ENCODE measurements at places on chromosomes 2 and 18.

GRCh38 chr18:69755041-69755440 is 192.6 kb downstream of the CD226 start:
- DNase-seq = no peak

- no peak for DNase-seq
These were observed 36.5 kb upstream of the CCDC93 start for GRCh38 chr2:118050386-118050785.

DNA sequence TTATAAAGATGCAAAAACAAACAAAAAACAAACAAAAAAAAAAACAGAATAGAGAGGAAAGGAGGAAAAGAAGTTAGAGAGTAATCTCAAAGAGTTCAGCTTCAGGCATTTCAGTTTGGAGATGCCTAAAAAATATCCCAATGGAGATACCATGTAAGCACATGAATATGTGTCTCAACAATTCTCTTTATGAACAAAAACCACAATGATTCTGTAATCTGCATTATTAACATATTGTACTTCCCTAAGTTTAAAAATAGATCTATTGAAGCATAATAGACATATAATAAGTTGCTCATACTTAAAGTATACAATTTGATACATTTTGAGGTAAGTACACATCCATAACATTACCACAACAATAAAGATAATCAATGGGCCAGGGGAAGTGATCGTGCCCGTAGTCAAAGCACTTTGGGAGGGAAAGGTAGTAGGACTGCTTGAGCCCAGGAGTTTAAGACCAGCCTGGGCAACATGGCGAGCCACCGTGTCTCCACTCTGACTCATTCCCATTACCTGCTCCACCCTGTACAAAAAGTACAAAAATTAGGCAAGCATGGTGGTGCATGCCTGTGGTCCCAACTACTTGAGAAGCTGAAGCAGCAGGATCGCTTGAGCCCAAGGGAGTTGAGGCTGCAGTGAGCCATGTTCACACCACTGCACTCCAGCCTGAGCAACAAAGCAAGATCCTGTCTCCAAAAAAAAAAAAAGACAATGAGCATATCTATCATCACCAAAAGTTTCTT is 158.9 kb downstream of the ATAD2B start:
- no peak for DNase-seq

DNA sequence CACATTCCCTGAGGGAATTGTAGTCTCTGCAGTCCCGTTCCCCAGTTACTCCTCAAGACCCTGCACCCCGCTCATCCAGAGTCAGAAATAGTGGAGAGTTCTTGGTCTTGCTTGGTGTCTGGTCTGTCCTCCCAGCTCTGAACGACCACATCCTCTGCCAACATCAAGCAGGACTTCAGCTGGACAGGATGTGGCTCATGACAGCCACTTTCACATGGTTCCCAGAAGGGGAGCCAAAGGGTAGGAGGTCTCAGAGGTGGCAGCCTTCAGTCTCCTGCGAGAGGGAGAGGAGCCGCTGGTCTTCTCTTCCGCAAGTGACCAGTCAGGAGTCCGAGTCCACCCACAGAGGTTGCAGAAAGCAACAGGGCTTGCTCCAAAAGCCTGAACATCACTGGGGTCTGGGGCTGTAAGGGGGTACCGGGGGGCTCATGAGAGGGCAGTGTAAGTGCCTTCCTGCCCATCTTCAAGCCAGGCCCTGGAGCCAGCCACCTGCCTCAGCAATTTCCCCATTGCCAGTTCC is 29.8 kb downstream of the B3GNT7 start:
- DNase-seq = no peak

DNA sequence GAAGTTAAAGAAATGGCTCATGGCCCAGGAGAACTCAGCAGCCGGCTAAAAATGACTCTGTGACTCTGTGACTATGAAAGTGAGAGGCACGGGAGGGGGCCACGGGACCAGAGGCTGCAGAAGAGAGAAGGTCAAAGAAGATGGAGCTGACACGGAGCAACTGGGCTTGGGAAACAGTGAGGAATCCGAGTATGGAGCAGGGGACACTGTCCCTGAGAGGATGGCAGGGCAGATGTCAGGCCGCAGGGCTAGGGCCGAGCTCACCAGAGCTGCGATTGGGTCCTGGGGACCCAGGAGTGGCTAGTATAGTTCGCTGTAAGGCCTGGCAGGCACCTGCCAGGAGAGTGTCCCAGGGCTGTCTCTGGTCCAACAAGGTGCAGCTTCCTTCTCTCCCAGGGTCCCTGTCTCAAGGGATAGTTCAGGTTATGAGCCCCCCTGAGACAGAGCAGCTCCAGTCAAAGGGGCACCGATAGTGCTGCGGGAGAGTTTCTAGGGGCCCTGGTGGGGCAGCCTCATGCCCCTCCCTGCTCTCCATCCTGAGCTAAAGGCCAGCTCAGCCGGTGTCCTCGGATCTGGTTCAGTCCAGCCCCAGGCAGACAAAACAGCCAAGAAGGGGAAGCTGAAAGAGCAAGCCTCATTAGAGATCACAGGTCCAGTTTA is 42.7 kb downstream of the CIB4 start:
- no peak for DNase-seq

DNA sequence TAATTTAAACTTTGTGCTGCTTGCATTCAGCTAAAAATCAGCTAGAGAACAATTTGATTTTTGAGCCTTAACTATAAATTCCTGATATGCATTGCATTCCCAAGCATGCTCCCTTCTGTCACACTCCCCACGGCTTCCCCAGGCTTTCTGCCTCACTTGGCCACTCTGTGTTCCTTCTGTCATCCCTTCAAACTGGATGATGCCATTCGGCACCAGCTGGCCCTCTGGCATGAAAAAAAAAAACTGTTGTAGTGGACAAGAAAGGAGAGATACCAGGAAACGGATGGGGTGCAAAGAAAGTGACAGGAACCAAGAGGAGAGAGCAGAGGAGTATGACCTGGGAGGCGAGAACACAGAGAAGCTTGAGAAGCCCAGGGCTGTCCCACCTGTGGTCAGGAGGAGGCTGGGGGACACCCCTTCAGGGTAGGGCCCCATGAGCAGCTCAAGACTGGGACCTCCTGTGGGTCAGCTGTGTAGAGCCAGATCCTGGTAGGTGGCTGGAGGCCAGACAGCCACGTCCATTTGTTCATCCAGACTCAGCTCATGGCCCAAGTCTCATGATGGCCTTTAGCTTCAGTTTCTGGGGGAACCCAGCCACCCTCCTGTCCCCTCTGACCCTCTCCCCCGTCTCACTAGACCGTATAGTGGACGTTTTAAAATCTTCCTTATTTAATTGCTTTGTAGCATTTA is 211.8 kb downstream of the GBX2 start:
- no peak for DNase-seq

- DNase-seq = no peak
These were observed 571.2 kb upstream of the TNP1 start for GRCh38 chr2:217430916-217431576.

- DNase-seq = no peak
These were observed 633 bp downstream of the BCL2 start for GRCh38 chr18:63318889-63319382.

DNA sequence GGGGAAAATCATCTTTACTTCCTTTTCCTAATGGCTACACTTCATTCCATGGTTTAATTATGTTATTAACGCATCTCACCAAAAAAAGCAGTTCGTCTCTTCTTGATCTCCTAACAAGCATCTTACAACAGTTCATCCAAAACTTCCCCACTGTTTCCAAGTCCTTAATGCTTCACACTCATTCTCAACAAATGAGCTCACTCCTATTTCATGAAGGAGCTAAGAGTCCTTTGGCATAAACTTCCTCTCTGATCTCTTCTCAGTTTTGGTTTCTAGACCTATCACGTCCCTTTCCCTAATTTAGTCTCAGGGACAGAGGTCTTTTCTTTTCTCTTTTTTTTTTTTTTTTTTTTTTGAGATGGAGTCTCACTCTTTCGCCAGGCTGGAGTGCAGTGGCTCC is 205.9 kb upstream of the SLC39A10 start:
- DNase-seq = no peak

DNA sequence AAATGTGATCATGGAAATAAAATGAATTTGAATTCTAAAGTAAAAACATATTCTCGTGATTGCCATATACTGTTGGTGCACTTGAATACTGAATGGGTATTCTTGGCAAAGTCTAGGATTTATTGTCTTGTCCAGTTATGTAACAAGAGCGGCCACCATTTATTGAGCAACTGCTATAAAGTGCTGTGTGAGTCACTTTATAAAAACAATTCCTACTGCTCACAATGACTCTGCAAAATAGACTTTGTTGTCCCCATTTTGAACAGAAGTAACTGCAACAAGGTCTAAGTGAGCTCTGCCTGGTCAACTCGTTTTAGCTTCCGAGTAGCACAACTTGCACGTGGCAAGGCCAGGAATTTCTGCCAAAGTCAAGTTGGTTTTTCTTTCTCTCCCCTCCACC is 995.6 kb upstream of the FANCL start:
- no peak for DNase-seq

DNA sequence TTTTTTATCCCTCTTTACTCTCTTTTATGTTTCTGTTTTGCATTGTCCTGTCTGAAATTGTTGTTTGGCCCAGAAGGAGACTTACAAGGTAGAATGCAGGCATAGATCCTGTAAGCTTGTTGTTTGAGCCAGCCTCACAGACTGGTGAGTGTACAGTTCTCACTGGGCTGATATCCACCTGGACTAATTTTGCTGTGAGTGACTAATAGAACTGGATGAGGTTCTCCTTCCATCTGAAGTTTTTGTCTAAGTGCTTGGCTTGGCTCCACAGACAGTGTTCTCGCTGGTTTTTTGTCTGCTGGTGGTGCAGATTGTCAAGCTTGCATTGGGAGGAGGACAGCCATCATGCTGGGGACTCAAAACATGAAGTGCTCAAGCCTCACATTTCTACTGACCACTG is 495.7 kb downstream of the TSN start:
- no peak for DNase-seq

- DNase-seq = no peak
These were observed 1097.5 kb upstream of the ZEB2 start for GRCh38 chr2:145617420-145617819.

GRCh38 chr2:181771356-181771755 is 91.0 kb upstream of the NEUROD1 start:
- no peak for DNase-seq

DNA sequence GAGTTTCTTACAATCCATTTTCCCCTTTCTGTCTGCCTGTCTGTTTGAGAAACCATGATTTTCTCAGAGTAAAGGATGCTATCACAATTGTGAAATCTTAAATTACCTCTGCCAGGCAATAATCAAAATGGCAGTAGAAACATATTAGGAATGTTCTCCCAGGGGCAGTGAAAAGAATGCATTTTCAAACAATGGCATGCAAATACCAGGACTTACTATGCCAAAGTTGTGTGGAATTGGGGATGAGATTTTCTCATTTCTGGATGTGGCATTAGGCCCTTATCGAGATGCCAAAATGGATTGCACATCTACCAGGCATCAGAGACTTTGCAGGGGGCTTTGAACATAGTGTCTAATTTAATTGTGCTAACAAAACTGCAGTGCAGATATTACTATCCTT is 821.4 kb downstream of the RNF144A start:
- no peak for DNase-seq

DNA sequence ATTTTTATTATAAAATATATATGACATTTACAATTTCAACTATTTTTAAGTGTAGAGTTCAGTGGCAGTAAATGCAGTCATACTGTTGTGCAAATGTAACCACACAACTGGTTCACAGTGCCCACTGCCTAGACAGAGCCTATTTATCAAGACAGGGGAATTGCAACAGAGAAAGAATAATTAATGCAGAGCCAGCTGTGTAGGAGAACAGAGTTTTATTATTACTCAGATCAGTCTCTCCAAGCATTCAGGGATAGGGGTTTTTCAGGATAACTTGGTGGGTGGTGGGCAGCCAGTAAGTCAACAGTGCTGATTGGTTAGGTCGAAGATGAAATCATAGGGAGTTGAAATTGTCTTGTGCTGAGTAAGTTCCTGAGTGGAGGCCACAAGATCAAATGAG is 200.3 kb downstream of the NYAP2 start:
- DNase-seq = no peak

GRCh38 chr2:240498171-240498957 is 59.4 kb downstream of the ANKMY1 start:
- DNase-seq = no peak

- no peak for DNase-seq
These were observed 103.0 kb downstream of the USP40 start for GRCh38 chr2:233463586-233463985.

DNA sequence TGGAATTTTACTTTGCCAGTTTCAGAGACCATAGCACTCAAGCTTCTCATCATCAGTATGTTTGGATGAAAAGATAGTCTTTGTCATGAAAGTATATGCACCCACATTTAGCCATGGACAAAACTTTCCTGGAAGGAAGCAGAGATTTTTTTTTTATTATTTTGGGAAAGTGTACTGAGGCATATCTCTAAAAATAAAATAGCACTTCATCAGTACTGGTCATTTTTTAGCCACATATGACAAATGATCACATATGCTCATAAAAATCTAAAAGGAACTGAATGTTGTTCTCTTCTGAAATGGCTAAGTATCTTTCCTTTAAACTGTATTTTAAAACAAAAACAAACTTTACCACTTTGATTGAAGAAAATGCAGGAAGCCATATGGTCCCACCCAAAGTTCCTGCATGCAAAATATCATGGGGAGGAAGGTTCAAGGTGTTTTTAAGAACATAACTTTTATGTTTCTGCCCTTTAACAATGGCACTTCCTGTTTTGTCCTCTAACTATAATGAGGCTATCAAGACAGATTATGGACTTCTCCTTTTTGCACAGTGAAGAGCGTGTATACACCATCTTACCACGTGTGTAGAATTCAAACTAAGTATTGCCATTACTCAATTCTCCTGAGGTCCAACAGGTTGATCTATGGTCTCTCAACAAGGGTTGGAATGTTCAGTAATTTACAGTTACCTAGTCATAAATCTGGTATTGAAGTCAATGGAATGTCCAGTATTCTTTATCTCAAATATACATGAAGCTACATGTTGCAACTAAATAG is 77.1 kb upstream of the SLC39A10 start:
- no peak for DNase-seq

- DNase-seq = no peak
These were observed 234.8 kb upstream of the PXDN start for GRCh38 chr2:1979138-1979537.

DNA sequence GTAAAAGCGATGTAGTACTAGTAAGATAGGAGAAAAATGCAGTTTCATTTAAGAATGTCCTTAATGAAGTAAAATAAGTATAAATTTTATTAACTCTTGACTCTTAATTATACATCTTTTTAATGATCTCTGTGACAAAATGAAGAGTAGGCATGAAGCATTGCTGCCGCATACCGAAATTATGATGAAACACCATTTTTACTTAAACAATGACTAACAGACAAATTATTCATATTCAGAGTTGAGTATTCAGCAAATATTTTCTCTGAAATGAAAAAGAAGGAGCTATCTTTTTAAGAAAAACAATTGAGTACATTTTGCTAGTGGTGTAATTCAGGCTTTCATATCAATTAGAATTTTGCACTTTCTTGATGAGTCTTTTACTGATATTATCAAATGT is 150.6 kb upstream of the DOCK10 start:
- DNase-seq = no peak

GRCh38 chr2:73265298-73266060 is 18.8 kb downstream of the FBXO41 start:
- DNase-seq = no peak

DNA sequence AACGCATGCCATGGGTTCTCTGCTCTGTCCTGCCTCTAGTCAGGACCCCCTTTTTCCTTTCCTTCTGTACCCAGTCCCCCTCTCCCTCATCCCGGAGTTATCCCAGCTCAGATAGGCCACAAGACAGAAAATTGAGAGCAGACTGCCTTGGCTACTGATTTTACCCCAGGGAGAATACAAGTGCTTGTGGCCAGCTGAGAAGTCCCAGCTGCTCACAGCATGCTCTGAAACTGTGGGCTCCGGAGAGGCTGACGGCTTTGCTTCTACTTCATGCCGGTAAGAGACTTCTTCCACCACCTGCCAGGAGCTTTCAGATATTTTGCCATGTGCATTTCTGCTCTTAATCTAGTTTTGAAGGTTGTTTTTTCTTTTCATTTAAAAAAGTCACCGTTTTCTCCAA is 20.0 kb upstream of the SIX2 start:
- DNase-seq = no peak

All from T-helper 17 cell (primary cell).